ENCODE measurements at places on chromosomes 3 and 15.

- DNase-seq, result no peak
These were observed 20.6 kb upstream of the RFTN1 start for GRCh38 chr3:16533928-16534574.

DNA sequence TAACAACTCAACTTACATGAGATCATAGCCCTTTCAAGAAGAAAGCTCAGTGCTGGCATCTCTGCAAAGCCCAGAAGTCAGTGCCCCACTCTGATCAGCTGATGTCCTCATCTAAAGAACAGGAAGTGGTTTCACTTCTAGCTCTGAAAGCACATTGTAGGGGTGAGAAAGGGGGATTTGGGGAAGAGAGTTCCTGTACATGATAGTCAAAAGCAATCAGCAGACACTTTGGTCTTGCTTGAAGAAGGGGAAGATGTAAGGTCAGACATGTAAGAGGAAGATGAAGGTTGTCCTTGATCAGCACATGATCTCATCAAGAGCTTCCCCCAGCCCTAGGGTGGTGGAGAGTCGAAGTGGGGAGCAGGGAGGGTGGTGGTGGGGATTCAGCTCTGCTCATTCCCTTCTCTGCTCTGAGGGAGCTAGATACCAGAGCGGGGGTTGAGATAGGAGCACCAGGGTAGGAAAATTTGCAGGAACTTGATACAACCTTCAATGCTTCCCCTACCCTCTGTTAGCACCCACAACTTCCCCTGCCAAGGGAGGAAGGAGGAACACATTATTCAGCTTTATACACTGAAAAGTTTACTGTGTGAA lies 76.4 kb upstream of the ETV5 start:
- no peak for DNase-seq

- DNase-seq, result no peak
These were observed 29.1 kb downstream of the SEMA3G start for GRCh38 chr3:52415800-52416199.

DNA sequence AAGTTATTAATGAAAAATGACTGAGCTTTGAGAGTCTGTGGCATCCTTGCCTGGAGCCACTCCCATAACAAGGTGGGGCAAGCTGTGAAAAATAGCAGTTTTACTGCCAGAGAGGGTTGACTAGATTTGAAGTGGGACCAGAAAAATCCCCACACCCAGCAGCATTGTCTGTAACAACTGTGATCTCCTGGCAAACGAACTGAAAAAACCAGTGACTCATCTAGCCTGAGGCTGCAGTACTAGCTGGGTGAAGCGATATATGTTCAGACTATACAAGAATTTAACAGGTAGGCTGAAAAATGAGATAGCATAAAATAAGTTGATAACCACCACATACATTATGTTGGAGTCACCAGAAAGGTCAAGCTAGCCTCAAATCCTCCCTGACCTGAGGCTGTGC lies 64.0 kb downstream of the DPH6 start:
- no peak for DNase-seq

GRCh38 chr15:68726246-68726645 lies 94.4 kb downstream of the ANP32A start:
- DNase-seq, result no peak

- no peak for DNase-seq
These were observed 2.4 kb downstream of the HYKK start for GRCh38 chr15:78509726-78510312.

- DNase-seq, result no peak
These were observed 5.9 kb upstream of the FURIN start for GRCh38 chr15:90862487-90862886.

- DNase-seq, result no peak
These were observed 869.2 kb downstream of the IGSF11 start for GRCh38 chr3:118165413-118165812.

DNA sequence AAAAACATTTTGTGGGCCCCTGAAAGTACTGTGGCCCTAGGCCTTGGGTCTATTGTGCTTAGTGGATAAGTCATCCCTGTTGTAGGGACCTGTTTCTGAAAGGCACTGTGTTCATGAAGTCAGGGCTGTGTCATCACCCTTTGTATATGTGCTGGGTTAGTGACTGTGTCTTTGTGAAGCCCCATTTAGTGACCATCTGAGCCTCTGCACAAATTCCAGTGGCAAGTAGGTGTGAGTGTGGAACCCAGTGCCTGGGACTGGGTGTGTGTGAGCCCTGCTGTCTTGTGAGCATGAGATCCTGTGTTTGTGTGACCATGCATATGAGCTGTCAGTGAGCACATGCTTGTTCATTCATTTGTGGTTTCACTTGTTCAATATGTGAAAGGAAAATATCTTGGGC lies 1.2 kb upstream of the HYAL1 start:
- DNase-seq, result no peak

DNA sequence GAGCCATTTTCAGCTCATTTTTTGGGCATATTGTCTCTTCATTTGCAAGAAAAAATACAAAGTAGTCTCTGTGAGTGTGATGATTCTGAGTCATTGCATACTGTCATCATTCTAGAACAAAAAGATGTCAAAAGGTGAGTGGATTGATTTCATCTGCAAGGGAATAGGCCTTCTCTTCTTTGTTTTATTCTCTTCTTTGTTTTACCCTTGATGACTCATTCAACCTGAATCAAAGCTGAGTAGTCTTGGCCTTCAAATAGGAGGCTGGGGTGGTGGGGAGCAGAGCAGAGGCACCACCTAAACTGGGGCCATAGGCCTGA lies 25.4 kb downstream of the CYP19A1 start:
- no peak for DNase-seq

DNA sequence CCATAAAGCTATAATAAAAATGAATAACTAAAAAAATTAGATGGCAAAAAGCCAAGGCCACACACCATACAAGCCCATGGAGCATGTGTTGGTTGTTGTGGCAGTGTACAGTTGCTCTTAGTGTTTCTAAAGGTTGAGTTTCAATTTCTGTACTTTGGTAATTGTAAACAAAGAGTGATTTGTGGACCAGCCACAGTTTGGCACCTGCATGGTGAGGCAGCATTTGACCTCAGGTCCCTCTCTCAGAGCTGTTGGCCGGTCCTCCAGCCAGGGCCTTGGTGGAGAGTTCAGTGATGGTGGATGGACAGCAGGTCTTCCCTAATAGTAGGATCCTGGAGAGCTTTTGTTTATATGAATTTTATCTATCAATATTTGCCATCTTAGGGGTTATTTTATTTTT lies 5.6 kb downstream of the ACAD9 start:
- no peak for DNase-seq

- no peak for DNase-seq
These were observed 66.5 kb downstream of the IGSF11 start for GRCh38 chr3:118968111-118968510.

GRCh38 chr3:146470425-146470990 lies 1.1 kb upstream of the PLSCR2 start:
- no peak for DNase-seq

DNA sequence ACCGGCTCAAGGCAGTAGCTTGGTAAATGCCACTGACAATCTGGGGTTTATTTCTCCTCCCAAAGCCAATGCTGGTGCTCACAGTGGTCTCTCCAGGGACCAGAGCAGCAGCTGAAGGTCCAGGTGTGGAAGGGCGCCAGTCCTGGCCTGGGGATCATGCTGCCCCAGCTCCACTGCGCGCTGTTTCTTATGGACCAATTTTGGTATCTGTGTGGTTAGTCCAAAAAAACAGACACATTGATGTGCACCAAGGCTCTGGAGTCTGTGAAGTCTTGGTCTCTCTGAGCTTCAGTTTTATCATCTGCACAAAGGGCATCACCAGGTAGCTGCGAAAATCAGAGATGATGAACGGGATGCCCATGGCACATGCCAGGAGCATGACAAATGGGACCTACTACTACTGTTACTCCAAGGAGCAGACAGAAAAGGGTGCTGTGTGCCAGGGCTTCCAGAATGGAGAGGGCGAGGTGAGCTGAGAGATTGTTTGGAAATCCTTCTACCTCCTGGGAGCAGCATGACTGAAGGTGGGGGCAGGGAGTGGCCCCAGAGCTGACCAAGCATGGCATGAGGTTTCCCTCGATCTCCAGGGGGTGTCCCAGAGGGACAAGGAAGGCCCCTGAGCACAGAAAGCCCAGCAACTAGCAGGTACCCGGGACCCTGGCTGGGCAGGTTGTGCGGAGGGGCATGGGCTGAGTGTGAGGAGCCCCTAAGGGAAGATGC lies 134.3 kb upstream of the PRR20G start:
- DNase-seq, result no peak

- DNase-seq, result no peak
These were observed 20.7 kb downstream of the CCDC12 start for GRCh38 chr3:46955801-46956259.

DNA sequence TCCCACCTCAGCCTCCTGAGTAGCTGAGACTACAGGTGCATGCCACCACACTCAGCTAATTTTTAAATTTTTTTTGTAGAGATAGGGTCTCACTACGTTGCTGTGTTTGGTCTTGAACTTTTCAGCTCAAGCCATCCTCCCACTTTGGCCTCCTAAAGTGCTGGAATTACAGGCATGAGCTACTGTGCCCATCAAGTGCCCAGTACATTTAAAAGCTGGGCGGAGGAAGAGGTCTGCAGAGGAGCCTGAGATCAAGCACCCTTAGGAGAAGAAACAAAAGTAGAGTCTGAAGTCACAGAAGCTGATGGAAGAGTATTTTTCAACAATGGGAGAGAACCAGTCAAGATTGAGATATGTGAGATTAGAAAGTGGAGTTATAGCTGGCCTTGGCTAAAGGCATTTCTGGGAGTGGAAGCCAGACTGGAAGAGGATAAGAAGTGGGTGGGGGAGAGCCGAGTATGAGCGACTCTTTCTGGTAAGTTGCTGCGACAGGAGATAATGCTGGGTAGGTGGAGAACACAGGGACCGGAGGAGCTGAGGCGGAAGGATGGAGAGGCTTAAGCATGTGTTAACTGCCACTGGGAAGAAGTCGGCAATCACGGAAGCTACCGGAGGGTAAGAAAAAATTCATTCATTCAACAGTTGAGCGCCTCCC lies 782 bp upstream of the IREB2 start:
- DNase-seq, result no peak

DNA sequence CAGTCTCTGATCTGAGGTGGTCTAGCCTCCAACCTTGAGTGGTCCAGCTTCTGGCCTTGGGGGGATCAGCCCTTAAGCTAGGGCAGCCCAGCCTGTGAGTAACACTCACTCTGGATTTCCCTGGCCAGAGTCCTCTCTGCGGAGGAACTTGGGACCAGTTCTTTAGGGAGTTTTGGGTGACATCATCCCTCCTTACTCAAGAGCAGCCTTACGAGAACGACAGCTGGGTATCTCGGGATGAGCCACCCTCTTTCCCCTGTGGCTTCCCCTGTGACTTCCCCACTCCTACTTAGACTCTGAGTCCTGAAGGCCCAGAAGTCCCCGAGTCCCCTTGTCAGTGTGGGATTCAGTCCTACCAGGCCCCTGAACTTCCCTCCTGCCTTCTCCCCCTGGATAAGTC lies 10.2 kb upstream of the PLXND1 start:
- no peak for DNase-seq

- DNase-seq, result no peak
These were observed 6.5 kb downstream of the IGF2BP2 start for GRCh38 chr3:185818267-185818875.

DNA sequence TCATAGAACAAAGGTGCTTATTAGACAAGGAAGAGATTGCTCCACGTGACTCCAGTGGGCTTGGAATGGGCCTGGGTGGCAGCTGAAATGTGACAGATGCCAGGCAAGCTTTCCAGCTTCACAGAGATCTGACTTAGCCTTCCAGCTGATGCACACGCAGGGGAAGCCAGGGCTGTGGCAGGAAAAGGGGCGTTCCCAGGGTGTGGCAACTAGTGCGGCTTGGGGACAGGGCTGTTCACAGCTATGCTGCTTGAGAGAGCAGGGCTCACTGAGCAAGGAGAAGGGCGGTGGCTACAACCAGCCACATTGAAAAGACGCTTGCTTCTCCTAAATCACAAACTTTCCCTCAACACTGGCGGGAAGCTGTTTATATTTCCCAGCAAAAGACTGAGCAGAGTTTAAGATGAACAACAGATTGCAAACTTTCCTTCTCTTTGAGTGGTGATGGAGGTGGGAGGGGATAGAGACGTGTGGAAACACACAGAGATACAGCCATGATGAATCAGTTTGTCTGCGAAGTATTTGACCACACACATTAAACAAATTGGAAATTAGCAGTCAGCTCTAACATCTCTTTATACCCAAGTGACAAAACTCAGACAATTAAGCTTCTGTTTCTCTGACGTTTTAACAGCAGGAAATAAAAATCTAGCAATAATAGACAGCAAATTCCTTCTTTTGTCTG lies 127.5 kb downstream of the BDH1 start:
- DNase-seq, result no peak

DNA sequence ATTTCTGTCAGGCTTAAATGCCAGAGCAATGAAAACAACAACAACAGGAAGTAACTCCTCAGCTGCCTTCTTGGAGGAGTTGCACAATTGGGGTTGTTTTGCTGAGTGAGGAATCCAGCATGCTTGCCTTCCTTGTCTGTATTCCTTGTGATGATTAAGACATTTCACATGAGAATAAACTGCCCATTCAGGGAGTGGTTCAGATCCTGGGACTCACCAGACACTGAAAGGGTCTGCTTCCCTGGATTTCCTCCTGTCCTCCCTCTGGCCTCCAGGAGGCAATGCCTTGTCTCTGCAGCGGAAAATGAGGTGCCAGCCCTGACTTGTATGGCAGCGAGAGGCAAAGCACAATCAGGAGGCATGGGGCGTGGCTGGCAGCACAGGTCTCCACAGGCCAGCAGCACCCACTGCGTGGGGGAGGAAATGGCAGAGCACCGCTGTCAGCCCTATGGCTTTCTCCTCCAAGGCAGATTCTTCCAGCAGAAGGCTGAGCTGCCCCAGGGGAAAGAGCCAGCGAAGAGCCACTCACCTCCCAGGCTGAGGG lies 41.5 kb downstream of the RBP2 start:
- DNase-seq, result no peak

GRCh38 chr15:95025924-95026728 lies 794.8 kb downstream of the MCTP2 start:
- no peak for DNase-seq

DNA sequence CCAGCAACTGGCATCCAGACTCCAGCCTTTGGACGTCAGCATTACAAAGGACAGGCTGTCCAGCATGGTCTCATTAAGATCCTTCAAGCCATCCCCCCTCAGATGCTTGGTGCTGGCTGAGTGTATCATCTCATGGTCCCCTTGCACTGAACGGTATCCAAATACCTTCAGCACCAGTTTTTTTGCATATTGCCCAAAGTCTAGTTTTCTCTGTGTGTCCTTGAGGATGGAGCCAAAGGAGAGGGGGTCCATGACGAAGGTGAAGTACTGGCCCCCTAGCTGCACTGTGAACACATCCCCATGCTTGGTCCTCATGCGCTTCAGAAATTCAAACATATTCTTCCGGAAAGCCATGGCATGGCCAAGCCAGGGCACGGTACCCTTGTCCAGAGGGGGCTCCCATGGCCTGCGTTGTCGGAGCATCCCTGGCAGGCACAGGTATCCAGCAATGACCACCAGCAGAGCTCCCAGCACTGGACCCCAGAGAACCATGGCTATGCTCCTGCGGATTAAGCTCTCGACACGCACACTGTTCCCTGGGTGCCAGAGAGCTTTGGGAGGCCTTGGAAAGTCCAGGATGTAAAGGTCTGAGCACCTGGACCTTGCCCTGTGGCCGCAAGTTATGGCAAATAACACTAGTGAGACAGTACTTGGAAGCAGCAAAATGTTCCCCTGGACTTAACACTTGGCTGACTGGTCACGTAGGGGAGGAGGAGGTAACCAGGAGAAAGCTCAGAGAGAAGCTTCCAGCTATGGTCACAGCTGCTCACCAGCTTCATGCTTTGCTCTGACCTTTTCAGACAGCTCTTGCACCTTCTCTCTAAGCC lies at the start of gene CYP8B1:
Gene CYP8B1 (minus strand): TSS at position 555 of the 827 bp plus-strand sequence. CDS start 63 bp downstream, at position 492.
- no peak for DNase-seq

Measured in activated CD8-positive, alpha-beta memory T cell treated with anti-CD3 and anti-CD28 coated beads for 1 hour (primary cell).